HFFc6 (cell line): ENCODE measurements at places on chromosomes 12 and 14. TPM values are rescaled to one million over a fixed set of nuclear protein-coding genes. Genes with fewer than 3 reads are reported as not detected.

The CCDC197 gene
- total RNA-seq = not detected in 3 replicates

The TEDC1 gene
- 9.2 to 12.9 TPM (median 12.3 TPM) in 3 replicates for total RNA-seq

The CD69 gene
- total RNA-seq = not detected in 3 replicates

The TAS2R30 gene
- 0.26 and 0.34 TPM in 2 replicates for total RNA-seq

The NPC2 gene
- 70.9 to 87.3 TPM (median 75.8 TPM) in 3 replicates for total RNA-seq

The EAPP gene
- total RNA-seq = 29.0 to 34.9 TPM (median 34.7 TPM) in 3 replicates

The MSI1 gene
- not detected in 3 replicates for total RNA-seq

The TMEM52B gene
- 1.0 to 2.3 TPM (median 1.4 TPM) in 3 replicates for total RNA-seq

The MYRFL gene
- total RNA-seq = not detected in 2 replicates

The NID2 gene
- total RNA-seq = 99.6 and 102 TPM in 2 replicates

The AKAP6 gene
- total RNA-seq = 6.1 to 9.6 TPM (median 7.4 TPM) in 3 replicates

The WNT1 gene
- total RNA-seq = not detected in 3 replicates

The KCNC2 gene
- not detected in 3 replicates for total RNA-seq

DNA sequence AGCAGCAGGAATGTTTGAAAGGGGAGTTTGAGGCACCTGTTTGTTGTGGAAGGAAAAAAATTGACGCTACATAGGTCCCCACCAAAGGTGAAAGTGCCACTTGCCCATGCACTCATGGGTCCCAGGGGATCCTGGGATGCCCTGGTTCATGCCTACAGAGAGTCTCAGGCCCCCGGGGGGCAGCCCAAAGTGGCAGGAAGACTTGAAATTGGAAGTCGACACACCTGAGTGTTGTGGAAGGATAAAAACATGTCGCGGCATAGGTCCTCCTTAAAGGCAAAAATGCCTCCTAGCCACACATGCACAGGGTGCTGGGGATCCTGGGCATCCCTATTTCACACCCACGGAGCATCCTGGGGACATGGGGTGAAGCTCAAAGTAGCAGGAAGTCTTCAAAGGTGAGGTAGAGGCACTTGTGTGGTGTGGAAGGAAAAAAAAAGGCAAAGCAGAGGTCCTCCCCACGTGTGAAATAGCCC is 576.1 kb downstream of the ALG10 start:
- no peak for DNase-seq

DNA sequence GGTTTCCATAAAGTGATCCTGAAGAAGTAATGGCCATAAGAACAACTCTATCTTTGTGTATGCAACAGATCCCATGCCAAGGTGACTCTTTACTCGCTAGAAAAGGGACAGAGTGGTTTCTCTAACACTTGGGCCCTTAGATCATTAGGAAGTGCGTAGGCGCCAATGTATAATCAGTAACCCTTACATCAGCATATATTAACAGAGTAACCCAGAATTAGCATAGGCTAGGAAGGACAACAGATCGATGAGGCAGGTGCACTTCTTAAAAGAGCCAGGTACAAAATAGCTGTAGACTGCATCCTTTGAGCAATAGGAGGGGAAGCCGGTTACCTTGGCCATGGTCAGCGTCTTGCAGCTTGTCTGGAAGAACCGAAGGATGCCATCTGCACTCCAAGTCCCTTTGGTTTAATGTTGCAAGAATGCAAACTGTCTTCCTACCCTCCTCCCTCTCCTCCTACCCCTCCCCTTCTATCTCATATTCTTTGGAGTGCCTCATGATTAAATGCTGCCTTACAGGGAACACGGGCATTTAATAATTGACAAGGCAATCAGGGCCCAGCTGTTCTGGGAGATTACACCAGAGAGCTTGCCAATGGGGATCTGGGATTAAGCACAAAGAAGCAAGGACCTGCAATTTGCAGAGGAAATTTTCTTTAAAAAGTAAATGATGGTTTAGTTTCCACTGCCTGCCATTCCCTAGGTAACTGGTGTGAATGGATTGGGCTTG is 8.0 kb downstream of the GSG1 start:
- no peak for DNase-seq

GRCh38 chr14:36900846-36901245 is 239.2 kb downstream of the PAX9 start:
- DNase-seq = no peak

DNA sequence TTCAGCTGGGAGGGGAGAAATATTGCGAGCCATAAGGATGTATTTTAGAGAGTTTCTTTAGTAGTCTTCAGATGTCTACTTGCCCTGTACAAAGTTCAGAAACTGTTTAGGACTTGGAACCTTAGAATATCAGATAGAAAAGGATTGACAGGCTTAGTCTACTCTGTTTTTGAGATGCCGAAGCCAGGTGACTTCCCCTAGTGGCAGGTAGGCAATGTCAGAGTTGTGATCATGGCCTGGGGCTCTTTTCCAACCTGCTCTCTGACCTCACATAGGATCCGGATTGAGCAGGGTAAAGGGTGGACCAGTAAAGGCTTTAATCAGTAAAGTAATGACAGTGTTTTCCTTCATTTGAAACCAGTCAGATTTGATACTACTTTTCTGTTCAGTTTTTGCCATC is 59.6 kb downstream of the PRKCH start:
- DNase-seq = no peak

DNA sequence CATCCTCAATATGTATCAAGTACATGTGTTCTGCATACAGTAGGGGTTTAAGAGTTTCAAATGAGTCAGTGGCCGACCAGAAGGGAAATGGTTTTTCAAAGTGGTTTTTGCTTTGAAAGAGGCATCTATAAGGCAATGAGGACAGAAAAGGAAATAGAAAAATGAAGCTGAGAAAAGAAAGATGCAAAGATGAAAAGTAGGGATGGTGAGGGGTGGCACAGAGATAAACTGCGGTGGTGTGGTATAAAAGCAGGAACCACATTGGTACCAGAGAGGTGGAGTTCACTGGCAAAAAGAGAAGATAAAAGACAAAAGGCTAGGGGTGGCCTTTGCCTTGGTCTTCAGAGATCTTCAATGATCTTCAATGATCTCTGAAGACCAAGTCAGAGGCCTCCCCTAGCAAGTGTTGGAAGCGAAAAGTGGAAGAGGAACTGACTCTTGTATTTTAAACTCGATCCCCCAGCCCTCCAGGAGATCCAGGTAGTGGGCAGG is 144.0 kb upstream of the KRR1 start:
- DNase-seq = no peak

- DNase-seq = no peak
Observed at GRCh38 chr12:119994892-119995658, 6.0 kb downstream of the BICDL1 start.

- no peak for DNase-seq
Observed at GRCh38 chr12:81722004-81722403, 37.1 kb downstream of the PPFIA2 start.

- peak; percentile 4 for DNase-seq
Observed at GRCh38 chr12:88746386-88746785, 166.1 kb upstream of the KITLG start.

DNA sequence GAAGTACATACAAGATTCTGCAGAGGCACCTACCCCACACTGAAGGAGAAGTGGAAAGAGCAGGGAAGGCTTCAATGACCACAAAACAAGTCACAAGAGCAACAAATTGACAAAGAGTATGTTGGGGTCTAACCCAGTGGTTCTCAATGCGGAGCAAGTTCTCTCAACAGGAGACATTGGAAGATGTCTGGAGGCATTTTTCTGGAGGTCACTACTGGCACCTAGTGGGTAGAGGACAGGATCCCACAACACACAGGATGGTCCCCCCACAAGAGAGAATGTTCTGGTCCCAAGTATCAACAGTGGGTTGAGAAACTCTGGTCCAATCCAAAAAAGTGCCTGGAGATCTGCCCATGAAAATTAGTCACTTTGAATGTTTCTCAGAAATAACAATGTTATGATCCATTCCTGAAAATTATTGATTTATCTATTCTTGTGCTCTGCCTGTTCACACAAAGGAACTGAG is 3.4 kb downstream of the SSH1 start:
- peak; percentile 92 for DNase-seq

DNA sequence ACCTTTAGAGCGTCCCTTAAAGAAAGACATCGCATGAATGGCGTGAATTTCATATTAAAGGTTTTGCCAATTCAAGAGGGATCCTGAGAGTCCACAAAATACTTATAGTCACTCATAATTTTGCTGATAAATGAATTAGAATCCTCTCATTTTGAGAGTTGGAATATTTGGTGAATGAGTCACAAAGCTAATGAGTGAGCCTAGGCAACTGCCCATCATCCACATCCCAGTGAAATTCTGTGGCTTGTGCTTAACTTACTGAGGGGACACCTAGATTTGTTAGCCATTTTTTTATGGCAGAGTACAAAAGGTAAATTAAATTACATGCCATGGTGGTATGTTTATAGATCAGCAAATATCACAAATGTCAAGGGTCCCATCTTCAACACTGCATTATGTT is 12.7 kb upstream of the NOXRED1 start:
- no peak for DNase-seq

DNA sequence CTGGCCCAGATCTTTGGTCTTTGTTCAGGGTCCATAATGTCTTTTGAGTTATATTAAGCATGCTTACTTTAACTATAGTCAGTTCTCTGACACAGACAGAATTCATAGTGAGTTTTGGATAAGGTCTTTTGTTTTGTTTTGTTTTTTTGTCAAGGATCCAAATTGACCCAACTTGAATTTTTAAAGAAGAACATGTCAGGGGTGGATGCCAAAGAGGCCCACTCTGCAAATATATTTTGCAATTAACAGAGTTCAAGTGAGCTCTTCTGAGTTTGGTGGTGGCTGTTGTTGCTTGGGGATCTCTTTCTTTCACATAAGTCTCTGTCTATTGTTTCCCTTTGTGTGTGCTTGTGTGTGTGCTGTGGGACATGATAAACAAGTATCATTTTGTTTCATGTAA is 34.4 kb upstream of the PMCH start:
- no peak for DNase-seq

GRCh38 chr12:113582521-113583218 is 111.0 kb upstream of the LHX5 start:
- no peak for DNase-seq

DNA sequence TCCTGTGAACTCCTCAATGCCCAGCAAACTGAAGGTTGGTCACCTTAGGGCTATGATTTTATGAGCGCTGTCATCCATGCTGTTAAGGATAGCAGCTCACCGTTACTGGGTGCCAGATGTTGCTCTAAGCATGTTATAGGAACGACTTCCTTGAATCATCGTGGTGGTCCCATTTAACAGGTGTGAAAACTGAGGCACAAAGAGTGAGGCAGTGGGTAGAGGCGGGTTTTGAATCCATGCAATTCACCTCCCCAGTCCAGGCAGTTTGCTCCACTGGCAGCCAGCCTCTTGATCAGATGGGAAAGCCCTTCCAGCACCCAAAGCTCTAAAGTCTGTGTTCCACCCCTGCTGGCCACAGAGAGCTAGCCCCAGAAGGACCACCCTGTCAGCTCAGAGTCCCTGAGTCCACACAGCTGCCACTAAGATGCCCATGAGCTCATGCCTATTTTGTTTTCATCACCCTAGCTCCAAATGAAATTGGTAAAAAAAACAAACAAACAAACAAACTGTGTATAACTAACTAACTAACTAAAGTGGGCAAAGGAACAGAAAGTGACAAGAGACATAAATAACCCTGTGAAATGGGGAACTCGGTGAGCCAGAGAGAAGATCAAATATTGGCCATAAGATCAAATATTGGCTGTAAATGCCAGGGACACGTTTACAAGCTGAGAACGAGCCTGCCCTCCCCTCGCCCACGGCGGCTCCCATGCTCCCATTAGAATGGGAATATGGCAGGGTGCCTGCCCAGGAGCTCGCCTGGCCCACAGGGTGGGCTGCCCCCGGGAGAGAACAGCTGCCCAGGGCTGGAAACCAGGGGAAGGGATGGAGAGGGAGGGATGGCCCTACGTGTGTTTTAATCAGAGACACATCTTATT is 72.3 kb upstream of the RFLNA start:
- no peak for DNase-seq

GRCh38 chr12:78403681-78404080 is 460.9 kb upstream of the SYT1 start:
- no peak for DNase-seq

DNA sequence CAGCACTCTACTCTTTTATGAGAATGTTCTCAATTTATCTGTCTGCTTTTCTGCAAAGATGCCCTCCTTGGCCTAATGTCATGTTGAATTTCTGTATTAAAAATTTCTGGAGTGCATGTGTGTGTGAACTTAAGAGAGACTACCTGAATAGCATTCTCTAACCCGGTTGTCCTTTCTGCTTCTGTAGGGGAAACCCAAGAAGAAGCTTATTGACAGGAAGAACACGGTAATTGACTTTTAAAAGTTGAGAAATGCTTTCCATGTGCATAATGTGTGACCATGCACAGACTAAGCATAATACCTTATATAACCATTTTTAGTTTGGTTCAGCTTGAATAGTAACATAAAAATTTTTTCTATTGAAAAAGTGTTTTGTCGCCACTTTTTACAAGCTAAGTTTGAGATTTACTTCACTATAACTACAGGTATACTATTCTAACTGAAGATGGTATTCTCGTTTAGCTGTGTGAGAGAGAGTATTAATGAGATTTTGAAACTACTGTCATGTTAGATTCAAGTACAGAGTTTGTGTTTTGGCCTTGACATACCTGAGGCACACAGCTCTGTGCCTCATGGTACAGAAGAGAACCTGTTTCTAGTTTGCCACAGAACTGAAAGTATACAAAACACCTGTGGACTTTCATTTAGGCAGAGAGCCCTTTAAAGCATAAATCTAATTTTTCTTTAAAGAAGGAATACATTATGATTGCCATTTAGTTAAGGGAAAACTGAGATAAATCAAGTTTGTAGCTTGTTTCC is 96.8 kb downstream of the TTLL5 start:
- no peak for DNase-seq

- no peak for DNase-seq
Observed at GRCh38 chr14:32258336-32258993, 55.4 kb upstream of the RNU6-8 start.

- DNase-seq = no peak
Observed at GRCh38 chr14:20714593-20715250, 26.2 kb downstream of the ANG start.

- peak; percentile 74 for DNase-seq
Observed at GRCh38 chr12:121858662-121859572, at the start of gene HPD. HPD (minus strand) TSS chr12:121858859; CDS start chr12:121858823, 36 bp downstream.

DNA sequence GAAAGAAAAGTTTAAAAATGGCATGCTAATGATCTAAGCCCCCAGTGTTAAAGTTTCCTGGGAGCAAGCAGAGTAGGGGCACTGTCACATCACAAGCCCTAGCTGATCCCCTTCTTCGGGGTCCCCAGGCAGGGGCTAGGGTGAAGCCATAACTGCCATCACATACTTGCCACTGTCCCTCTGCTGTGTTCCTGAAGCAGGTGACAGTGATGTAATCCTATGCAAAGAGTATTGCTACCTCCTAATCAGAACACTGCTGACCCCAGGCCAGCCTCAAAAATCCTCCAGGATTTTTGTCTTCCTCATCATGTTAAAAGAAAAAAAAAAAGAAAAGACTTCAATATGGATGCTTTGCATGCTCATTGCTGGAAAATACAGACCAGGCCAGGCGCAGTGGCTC is 1.2 kb upstream of the RFC5 start:
- DNase-seq = no peak
